ENCODE measurements at places on chromosomes 1 and 21.

GRCh38 chr21:46017695-46018094, 36.1 kb downstream of the COL6A1 start:
- no peak for DNase-seq

- DNase-seq, result no peak
These were observed 115.1 kb downstream of the KCTD3 start for GRCh38 chr1:215682232-215682631.

DNA sequence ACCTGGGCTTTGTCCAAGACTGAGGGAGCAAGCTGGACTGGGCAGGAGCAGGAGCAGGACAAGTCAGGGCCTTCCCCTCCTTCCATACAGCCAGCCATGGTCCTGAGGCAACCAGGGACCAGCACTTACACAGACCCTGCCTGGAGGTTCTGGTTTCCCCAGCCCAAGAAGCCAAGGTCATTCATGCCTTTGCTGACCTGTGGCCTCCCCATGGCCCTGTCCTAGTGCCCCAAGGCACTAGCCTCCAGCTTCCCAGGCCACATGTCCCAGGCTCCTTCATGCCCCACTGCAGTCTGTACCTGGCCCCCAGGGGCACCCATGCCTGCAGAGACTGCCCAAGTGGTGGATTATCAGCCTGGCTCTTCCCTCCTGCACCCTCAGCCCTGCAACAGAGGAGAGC, 243.9 kb downstream of the TOMM20 start:
- DNase-seq, result no peak

- no peak for DNase-seq
These were observed 82.1 kb downstream of the PTPN14 start for GRCh38 chr1:214469290-214469689.

GRCh38 chr1:167221738-167222610, 1.3 kb downstream of the POU2F1 start:
- peak; percentile 93 for DNase-seq

DNA sequence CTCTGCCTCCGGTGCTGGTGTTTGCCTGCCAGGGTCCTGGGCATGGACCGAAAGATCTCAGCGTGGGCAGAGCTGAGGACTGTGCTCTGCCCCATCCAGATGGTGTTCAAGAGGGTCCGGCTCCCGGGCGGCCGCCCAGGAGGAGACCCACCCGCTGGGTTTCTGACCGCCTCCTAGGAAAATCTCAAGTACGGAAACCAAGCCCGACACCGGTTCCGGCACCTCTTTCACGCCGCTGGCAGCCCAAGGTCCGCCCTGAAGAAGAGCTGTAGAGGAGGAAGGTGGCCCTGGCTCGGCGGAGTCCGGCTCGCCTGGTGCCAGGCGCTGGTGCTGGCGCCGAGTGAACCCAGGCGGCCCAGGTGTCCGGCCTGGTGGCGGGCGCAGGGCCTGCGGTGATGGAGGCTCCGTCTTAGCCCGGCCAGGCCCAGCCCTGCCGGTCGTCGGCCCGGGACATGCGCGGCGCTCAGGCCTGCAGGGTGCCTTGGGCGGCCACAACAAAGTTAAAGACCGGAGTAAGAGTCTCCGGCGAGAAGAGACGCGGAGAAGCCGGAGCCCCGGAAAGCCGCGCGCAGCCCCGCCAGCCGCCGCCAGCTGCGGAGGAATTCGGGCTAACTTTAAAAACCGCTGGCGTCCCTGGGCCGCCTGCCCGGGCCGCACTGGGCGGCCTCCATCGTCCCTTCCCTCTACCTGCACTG, 1.5 kb downstream of the GRIK3 start:
- no peak for DNase-seq

DNA sequence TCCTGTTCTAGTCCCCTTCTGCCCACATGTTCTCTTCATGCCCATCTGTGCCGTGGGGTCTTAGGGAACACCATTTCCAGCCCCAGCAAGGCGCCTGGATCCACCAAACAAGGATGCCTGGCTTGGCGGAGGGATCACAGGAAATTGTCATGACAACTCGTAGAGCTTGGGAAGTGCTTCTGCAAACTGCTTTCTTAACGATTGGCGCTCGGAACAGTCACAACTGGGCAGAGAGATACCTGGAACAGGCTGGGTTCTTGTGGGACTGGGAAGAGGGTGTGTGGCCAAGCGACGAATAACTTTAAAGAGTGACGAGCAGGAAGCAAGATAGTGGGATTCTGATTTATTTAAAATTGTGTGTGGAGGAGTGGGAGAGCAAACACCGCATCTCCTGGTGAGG, 329.8 kb downstream of the RPS6KC1 start:
- DNase-seq, result no peak

DNA sequence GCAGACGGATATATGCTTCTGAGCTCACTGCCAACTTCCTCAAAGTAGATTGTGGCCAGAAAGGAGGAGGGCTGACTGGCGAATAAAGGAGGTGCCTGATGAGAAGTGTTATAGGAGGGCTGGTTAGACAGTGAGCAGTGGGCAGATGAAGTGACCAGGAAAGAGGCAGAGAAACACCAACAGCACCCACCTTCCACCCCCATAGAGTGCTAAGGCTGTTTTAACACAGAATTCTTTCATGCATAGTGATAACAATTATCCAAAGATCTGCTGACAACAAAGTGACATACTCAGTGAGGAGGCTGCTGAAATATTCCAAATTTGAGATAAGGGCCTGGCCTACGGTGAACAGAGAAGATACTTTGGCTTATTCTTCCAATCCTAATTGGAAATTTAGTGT, 21.2 kb upstream of the MTR start:
- DNase-seq, result peak; percentile 27

DNA sequence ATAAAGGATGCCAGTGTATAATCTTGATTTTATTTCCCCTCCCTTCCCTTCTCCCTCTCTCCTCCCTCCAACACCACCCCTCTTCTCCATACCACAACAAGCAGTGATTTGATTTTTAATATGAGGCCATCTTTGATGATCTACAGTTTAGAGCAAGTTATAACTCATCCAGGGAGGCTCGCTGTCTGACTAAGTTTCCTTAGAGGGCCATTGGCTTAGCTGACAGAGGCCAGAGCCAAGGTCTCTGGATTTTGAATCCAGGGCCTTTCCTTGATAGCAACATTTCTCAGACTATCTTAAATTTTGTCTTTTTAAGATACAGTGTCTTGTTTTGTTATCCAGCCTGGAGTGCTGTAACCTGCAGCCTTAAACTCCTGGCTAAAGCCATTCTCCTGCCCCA, 431.0 kb upstream of the USP24 start:
- no peak for DNase-seq

GRCh38 chr21:28624626-28625025, 368.1 kb downstream of the LTN1 start:
- no peak for DNase-seq

- DNase-seq, result no peak
These were observed 35.4 kb upstream of the PKN2 start for GRCh38 chr1:88648706-88649105.

- DNase-seq, result no peak
These were observed 128.1 kb upstream of the CTTNBP2NL start for GRCh38 chr1:112267929-112268328.

DNA sequence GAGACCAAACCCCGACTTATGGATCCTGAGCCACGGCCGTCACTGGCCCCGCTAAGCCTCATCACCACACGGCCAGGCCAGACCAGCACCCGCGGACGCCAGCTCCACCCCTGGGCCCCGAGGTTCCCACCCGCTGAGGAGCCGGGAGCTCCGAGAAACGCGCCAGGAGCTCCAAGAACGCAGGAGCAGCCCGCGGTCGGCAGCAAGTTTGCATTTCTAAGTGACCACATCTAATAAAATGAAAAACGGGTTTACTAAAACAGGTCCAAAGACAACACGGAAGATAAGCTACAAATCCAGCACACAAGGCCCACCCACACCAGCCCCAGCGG, 8.1 kb upstream of the C1QTNF12 start:
- no peak for DNase-seq

- no peak for DNase-seq
These were observed 6.3 kb upstream of the ARID1A start for GRCh38 chr1:26689504-26689903.

GRCh38 chr1:155420788-155421187, 100.1 kb downstream of the RUSC1 start:
- DNase-seq, result no peak

GRCh38 chr1:41461790-41462679, 22.4 kb downstream of the EDN2 start:
- DNase-seq, result no peak

DNA sequence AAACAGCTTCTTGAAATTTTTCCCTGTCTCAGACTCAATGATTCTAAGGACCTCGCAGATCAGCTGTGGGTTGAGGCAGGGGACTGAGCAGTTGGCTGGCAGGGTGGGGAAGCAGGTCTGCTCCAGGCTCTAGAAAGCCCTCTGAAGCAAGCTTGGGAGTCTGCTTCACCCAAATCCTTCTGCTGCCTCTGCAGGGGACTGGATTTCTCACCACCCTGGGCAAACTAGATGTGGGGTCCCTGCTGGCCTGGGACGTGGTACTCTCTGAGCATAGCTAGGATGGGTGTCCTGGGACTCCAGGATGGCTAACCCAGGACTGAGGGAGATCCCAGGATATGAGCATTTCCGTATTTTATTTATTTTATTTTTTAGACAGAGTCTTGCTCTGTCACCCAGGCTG, 89.3 kb downstream of the LAMC2 start:
- no peak for DNase-seq

- peak; percentile 35 for DNase-seq
These were observed 43.1 kb downstream of the SCP2 start for GRCh38 chr1:52970149-52970548.

DNA sequence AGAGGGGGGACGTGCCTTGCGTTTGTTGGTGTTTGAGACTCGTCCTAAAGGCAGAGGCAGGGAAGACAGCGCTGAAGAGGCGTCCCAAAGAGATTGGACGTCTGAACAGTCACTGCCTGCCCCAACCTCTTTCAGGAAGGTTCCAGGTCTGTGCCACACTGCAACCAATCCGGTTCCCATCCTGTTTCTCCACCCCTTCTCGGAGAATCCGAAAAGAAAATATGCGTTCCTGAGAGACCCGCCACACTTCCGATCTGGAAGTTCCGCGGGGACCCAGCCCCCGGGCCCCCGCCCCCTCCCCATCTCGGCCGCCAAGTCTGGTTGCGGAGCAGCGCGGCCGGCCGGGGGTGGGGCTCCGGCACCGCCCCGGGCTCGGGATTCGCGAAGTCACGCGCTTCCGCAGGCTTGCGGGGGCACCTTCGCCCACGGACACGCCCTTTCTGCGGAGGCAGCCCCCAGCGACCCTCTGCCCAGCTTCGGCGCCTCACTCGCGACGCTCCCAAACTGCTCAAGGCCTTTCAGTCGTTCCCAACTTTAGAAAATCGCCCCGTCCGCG, 124.5 kb upstream of the DPYD start:
- DNase-seq, result no peak

- no peak for DNase-seq
These were observed 37.4 kb downstream of the AGPAT3 start for GRCh38 chr21:43902441-43902840.

GRCh38 chr21:35399706-35400105, 350.6 kb upstream of the RUNX1 start:
- DNase-seq, result peak; percentile 84

GRCh38 chr1:63557365-63557987, 34.2 kb downstream of the EFCAB7 start:
- peak; percentile 60 for DNase-seq

GRCh38 chr1:66439031-66439740, 94.8 kb upstream of the SGIP1 start:
- DNase-seq, result peak; percentile 85

GRCh38 chr1:143694085-143694484, 277.7 kb downstream of the FAM72C start:
- DNase-seq, result no peak

- DNase-seq, result no peak
These were observed 37.1 kb downstream of the JUN start for GRCh38 chr1:58746757-58747156.

DNA sequence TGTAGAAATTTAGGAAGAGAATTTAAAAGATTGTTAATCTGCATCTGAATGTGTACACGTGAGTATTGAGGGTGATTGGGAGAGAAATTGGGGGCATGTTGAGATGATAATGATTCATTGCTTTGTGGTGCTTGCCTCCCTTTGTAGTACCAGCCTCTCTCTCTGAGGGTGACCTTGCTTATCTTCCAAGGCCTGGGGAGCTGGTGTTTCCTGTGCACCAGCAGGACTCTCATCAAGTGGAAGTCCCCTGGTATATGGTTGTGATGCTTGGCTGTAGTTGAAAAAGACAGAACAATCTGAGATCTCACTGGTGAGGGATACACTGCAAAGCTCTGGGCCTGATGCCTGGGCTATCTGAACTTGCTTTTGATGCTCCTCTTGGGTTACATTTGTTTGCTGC, 4.0 kb downstream of the TCHHL1 start:
- no peak for DNase-seq

DNA sequence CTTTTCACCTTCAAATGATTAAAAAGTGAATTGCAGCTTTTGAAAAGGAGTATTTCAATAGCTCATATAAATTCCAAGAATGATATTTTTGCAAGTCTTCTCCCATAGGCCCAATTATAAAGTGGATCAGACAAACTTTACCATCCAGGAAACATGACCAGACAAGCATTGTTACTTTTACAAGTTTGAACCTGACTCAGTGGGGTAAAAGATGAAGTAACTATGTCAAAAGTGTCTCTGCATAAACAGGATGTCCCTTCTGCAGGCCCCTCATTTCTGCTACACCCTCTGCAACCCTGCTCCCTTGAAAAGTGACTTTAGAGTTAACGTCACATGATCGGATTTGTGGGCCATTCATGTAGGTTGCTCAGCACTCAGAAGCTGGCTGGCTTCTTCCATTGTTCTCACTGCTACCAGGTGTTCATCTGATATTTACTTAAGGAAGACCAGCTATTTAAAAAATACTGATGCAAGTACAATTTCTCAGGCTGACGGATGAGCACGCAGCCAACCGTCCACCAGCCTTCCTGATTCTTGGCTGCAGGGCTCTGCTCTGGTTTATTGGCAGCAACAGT, 32.3 kb downstream of the URB1 start:
- DNase-seq, result no peak

GRCh38 chr1:150165622-150166612, 16.2 kb downstream of the PLEKHO1 start:
- DNase-seq, result peak; percentile 94

DNA sequence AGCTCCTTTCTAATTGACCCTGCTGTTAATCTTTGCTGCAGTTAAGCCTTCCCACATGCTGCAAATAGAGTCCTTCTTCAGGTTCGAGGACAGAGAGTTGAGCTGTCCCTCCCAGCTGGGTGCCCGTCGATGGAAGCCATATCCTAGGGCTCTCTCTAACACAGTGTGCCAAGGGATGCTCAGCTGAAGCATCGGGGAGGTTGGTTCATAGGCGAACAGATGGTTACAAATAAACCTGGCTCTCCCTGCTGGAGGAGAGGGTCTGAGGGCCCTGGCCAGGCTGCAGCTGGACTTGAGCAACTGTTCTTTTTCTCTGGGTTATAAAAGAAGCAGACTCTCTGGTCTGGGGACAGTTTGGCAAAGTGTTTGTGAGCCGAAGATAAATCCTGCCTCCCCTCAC, 120.3 kb upstream of the C8B start:
- DNase-seq, result no peak

DNA sequence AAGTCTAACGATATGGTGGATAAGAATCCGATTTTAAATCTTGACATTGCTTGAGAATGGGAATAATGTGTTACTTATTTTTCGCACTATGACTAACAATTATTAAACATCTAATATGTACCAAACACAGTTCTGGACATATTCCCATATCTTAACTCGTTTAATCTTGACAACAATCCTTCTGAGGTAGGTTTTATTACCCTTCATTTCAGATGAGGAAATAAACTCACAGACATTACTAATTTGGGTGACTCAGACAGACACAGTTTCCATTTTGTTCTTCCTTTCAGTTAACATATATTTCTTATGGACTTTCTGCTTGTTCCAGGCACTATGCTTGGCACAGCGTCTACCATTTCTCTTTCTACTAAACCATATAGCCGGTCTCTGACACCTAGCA, 244.8 kb downstream of the SMYD3 start:
- DNase-seq, result no peak

GRCh38 chr21:44051462-44051941, 39.4 kb downstream of the TRAPPC10 start:
- no peak for DNase-seq

Measured in OCI-M1 (cell line).